Neural progenitor cell (in vitro differentiated cells): ENCODE measurements at places on chromosomes 12 and 14. TPM values are rescaled to one million over a fixed set of nuclear protein-coding genes. Genes with fewer than 3 reads are reported as not detected.
A peak's percentile ranks its signal among the peaks of the same experiment; 100 is the strongest.

Gene TAS2R31
- 7.8 and 13.2 TPM in 2 replicates for total RNA-seq

- no peak for DNase-seq
- no peak overlapping the region for H3K4me3 ChIP-seq
- H3K27me3 ChIP-seq: no peaks in the 10 kb centered on the region
- no peak overlapping the region for H3K27ac ChIP-seq
Measured at GRCh38 chr14:90788031-90788430, 28.2 kb downstream of the TTC7B start.

DNA sequence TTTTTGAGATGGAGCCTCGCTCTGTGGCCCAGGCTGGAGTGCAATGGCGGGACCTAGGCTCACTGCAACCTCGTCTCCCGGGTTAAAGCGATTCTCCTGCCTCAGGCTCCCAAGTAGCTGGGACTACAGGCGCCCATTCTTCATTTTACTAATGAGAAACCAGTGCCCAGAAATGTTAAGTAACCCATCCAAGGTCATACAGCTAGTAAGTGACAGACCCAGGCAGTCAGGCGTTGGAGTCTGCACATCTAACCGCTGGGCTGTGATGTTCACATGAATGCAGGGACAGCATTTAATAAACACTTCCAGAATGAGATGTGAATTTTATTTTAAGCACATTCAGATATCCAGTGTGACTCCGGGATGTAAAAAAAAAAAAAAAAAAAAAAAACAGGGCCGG, 1.3 kb upstream of the TRIP11 start:
- no peak overlapping the region for H3K27ac ChIP-seq

Gene NANOG
- not detected in 2 replicates for total RNA-seq

- H3K4me3 ChIP-seq: no peak overlapping the region
- DNase-seq: no peak
- no peaks in the 10 kb centered on the region for H3K4me1 ChIP-seq
- no peak overlapping the region for H3K27ac ChIP-seq
- no peaks in the 10 kb centered on the region for H3K36me3 ChIP-seq
- no peaks in the 10 kb centered on the region for H3K27me3 ChIP-seq
Measured at GRCh38 chr12:50192236-50192635, 25.1 kb upstream of the CERS5 start.

GRCh38 chr12:45973526-45973925, 16.8 kb downstream of the SCAF11 start:
- peaks cover 6% of the 10 kb centered on the region for H3K4me1 ChIP-seq
- H3K4me3 ChIP-seq: no peak overlapping the region
- no peaks in the 10 kb centered on the region for H3K27me3 ChIP-seq
- H3K36me3 ChIP-seq: peaks cover 3% of the 10 kb centered on the region

Gene NUDT14
- 5.5 and 27.0 TPM in 2 replicates for total RNA-seq

Gene KIF26A
- 6.1 and 40.2 TPM in 2 replicates for total RNA-seq

Gene EIF2B1
- total RNA-seq: 77.1 and 85.1 TPM in 2 replicates

Gene KCNMB4
- 5.7 and 8.5 TPM in 2 replicates for total RNA-seq

DNA sequence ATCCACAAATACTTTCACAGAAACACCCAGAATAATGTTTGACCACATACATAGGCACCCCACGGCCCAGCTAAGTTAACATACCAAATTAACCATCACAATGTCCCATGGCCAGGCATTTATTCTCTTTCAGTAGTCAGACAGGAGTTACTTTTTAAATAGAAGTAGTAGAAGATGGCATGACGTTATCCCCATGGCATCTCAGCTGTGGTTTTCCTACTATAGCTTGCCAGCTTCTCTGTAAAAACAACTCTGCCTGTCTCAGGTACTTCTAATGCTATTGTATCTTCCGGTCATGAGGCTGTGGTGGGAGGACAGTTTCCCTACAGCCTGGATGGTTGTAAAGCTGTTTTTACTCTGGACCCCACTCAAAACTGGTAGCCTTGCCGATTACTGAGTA, 19.3 kb downstream of the CTSG start:
- H3K4me1 ChIP-seq: no peaks in the 10 kb centered on the region
- no peaks in the 10 kb centered on the region for H3K36me3 ChIP-seq
- H3K27me3 ChIP-seq: no peaks in the 10 kb centered on the region

Gene KRT80
- total RNA-seq: 0.12 TPM in 1 of 2 replicates, not detected in the other

- no peaks in the 10 kb centered on the region for H3K4me1 ChIP-seq
- no peaks in the 10 kb centered on the region for H3K27me3 ChIP-seq
- H3K36me3 ChIP-seq: no peaks in the 10 kb centered on the region
- no peak for DNase-seq
Measured at GRCh38 chr12:104930388-104931326, 27.4 kb downstream of the SLC41A2 start.

DNA sequence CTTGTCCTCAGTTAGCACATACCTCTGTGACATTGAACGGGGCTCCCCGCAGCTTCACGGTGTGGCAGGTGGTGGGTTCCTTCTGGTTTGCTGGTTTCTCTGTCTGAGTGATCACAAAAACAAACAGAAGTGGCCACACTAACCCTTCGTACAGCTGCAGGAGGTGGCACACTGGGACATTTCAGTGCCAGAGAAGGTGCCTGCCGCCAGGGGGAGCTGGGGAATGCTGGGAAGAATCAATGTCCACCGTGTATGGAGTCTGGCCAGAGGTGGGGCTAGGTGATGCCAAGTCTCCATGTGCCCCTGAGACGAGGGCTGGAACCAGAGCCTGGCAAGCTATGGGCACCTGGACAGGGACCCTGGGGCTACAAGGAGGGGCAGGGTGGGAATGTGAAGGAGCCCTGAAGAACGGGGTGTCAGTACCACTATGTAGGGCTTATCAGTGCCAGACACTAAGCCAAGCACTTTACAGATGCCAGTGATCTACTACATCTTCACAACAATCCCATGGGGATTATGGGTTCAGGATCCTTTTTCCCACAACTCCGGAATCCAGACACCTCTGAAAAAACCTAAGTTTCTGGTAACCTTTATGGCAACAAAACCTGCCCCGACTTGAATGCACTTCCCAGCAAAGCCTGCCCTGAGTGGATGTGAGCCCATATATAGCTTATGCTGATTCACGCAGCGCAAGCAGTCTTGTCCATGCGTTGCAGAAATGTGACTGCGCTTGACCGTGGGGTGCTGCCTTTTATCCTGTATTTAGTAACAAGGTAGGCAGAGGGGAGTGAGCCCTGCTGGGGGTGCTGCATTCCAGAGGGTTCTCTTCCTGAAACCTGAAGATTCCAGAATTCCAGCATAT, 10.8 kb downstream of the RBM19 start:
- no peak overlapping the region for H3K4me3 ChIP-seq
- H3K4me1 ChIP-seq: no peaks in the 10 kb centered on the region
- no peaks in the 10 kb centered on the region for H3K27me3 ChIP-seq
- DNase-seq: peak; percentile 62
- H3K27ac ChIP-seq: no peak overlapping the region

Gene CMAS
- 32.5 and 38.2 TPM in 2 replicates for total RNA-seq
